ENCODE measurements at places on chromosomes 6 and 20.

DNA sequence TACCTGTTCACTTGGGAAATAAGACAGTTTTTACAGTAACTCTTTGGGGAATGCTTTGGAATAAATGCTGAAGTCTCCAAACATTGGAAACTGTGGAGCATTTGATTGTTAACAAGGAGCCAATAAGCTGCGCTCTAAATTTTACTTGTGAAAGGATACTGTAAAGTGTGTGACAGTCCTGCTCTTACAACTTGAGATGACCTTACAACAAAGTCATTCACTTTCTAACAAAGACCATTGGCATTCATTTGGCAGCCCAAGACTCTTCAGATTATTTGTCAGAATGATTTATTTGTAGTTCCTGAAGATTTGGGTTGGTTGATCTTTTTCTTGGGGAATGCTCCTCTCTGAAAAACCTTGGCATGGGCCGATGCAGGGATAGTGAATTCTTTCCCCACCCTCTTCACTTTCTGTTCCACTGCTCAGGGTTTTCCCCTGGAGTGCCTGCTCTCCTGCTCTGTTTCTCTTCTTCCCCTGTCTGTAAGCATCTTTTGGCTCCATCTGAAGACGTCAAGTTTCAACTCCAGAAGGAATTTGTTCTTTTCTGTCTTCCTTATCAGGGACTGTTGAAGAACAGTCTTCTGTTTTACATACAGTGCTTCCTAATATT lies 116.4 kb downstream of the AKAP7 start:
- DNase-seq = no peak
- H3K27me3 ChIP-seq = no peaks in the 10 kb centered on the region
- H3K4me1 ChIP-seq = peaks cover 14% of the 10 kb centered on the region
- H3K4me3 ChIP-seq = no peak overlapping the region
- H3K27ac ChIP-seq = no peak overlapping the region
- H3K36me3 ChIP-seq = no peaks in the 10 kb centered on the region

DNA sequence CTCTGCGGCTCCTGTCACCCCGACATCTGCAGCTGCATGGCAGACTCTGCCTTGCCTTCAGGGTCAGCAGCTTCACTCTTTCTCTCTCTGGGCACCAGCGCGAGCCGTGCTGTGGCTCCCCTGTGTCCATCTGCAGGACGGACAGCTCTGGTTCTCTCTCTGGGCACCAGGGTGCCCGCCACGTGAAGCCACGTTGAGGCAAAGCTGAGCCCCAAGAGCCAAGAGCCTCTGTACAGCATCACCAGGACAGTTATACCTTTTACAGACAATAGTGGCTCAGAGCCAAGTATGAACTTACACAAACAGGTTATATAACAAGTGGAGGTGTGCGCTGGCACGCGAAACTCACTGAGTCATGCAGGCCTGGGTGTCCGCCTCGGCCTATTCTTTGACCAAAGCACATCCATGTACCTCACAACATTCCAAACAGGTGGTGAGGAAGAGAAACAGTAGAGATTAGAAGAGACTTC lies 50.8 kb downstream of the FAM50B start:
- no peak overlapping the region for H3K27ac ChIP-seq

- no peak overlapping the region for H3K27ac ChIP-seq
- H3K27me3 ChIP-seq = no peaks in the 10 kb centered on the region
- no peak overlapping the region for H3K4me3 ChIP-seq
- no peak for DNase-seq
These were observed 241.9 kb downstream of the EPHA7 start for GRCh38 chr6:93177438-93177837.

- no peak overlapping the region for H3K27ac ChIP-seq
- H3K4me3 ChIP-seq = no peak overlapping the region
- no peaks in the 10 kb centered on the region for H3K36me3 ChIP-seq
- no peaks in the 10 kb centered on the region for H3K27me3 ChIP-seq
These were observed 90.1 kb upstream of the MAP7 start for GRCh38 chr6:136640132-136640915.

DNA sequence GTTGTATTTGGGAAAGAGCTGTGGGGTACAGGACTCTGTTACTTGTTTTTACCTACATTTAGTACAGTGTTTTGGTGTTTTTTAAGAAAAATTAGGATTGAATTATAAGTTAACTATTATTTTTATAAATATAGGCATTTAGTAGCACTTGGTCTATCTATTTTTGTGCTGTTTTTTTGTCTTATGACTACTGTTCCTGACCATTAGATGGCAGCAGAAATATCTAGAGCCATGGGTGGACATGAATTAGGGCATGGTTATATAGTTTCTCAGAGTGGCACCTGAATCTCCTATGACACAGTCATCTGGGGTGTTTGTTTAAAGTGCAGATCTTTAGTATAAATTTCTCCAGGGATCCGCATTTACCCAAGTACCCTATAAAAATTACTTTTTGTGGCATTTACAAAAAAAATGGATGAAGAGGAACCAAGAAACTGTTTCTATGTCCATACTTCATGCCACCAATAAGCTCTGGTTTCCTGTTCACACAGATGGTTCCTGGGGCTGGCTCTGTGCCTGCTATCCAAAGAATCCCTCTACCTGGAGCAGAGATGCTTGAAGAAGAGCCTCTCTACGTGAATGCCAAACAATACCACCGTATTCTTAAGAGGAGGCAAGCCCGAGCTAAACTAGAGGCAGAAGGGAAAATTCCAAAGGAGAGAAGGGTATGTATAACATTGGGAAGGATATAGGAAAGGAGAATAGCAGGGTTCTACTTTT lies 19.8 kb downstream of the NFYA start:
- peaks cover 45% of the 10 kb centered on the region for H3K36me3 ChIP-seq
- no peak for DNase-seq
- H3K4me3 ChIP-seq = no peak overlapping the region
- no peak overlapping the region for H3K27ac ChIP-seq

GRCh38 chr20:41286240-41286851 lies 31.2 kb downstream of the ZHX3 start:
- H3K4me3 ChIP-seq = no peak overlapping the region
- H3K27ac ChIP-seq = no peak overlapping the region
- no peaks in the 10 kb centered on the region for H3K36me3 ChIP-seq
- H3K27me3 ChIP-seq = no peaks in the 10 kb centered on the region
- H3K4me1 ChIP-seq = no peaks in the 10 kb centered on the region

- no peak overlapping the region for H3K4me3 ChIP-seq
- no peak overlapping the region for H3K27ac ChIP-seq
- H3K4me1 ChIP-seq = no peaks in the 10 kb centered on the region
- H3K36me3 ChIP-seq = no peaks in the 10 kb centered on the region
These were observed 72.7 kb downstream of the MAP7 start for GRCh38 chr6:136477548-136477947.

DNA sequence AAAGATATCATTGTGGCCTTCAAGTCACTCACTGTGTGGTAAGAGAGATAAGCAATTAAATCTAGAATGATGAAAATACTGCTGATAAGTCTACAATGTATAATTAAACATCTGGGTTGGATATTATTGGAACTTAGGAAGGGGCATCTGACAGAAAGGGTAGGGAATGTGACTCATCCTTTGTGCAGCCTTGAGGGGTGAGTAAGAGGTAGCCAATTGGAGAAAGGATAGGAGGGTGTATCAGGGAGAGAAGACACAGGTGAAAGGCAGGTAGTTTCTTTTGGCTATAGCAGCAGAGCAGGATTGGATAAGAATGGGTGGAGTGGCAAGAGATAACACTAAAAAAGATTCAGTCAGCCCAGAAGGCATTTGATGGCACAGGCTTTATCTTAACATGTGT lies 182.0 kb downstream of the COL21A1 start:
- no peaks in the 10 kb centered on the region for H3K4me1 ChIP-seq
- DNase-seq = no peak
- H3K4me3 ChIP-seq = no peak overlapping the region
- H3K36me3 ChIP-seq = no peaks in the 10 kb centered on the region
- H3K27me3 ChIP-seq = no peaks in the 10 kb centered on the region

DNA sequence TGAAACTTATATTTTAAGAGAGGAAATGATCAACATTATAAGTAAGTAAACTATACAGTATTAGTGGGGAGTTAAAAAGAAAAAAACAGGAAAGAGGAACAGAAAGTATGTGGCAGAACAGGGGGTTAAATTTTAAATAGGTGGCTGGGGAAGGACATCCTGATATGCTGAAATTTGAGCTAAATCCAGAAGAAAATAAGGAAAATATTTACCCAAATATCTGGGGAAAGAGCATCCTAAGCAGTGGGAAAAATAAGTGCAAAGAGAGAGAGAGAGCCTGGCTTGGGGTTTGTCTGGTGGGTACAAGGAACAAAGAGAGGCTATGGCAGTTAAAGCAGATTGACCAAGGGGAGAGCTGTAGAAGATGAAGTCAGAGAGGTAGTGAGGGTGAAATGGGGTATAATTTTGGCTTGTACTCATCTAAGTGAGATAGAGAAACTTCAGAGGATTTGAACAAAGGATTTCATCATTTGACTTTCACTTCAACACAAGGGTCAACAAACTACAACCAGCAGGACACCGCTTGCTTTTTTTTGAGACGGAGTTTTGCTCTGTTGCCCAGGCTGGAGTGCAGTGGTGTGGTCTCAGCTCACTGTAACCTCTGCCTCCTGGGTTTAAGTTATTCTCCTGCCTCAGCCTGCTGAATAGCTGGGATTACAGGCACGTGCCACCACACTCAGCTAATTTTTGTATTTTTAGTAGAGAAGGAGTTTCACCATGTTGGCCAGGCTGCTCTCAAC lies 328.4 kb upstream of the CNR1 start:
- H3K27me3 ChIP-seq = no peaks in the 10 kb centered on the region
- H3K27ac ChIP-seq = no peak overlapping the region
- H3K4me3 ChIP-seq = no peak overlapping the region
- peaks cover 33% of the 10 kb centered on the region for H3K4me1 ChIP-seq
- no peak for DNase-seq

- no peaks in the 10 kb centered on the region for H3K36me3 ChIP-seq
- H3K27me3 ChIP-seq = peaks cover 9% of the 10 kb centered on the region
These were observed 292.6 kb upstream of the MARCKS start for GRCh38 chr6:113564371-113565171.

DNA sequence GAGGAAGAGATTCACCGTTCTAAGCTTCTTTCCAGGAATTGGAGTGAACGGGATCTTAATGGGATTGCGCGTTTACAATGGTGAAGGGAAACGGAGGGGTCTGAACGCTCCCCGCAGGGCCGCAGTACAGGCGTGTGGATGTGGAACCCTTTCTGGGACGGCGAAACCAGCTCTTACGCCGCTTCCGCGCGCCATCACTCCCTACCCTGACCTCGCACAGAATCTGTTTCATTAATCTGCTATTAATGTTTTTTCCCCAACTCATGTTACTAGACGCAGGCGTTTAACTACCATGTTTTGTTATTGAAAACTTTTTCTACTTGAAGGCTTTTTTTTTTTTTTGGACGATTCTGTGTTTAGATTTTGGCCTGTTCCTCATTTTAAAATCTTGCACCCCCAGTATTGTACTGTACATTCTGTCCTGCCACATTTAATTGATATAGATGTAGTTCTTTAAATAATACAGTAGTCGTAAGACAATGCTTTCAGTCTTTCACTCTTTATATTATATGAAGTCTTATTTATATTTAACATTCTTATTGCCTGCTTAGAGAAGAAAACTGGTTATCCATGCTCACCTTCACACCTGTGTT lies 696 bp upstream of the SUPT3H start:
- H3K27ac ChIP-seq = peak overlapping the region; percentile 73
- peak overlapping the region; percentile 67 for H3K4me3 ChIP-seq
- peak; percentile 77 for DNase-seq
- no peaks in the 10 kb centered on the region for H3K36me3 ChIP-seq

DNA sequence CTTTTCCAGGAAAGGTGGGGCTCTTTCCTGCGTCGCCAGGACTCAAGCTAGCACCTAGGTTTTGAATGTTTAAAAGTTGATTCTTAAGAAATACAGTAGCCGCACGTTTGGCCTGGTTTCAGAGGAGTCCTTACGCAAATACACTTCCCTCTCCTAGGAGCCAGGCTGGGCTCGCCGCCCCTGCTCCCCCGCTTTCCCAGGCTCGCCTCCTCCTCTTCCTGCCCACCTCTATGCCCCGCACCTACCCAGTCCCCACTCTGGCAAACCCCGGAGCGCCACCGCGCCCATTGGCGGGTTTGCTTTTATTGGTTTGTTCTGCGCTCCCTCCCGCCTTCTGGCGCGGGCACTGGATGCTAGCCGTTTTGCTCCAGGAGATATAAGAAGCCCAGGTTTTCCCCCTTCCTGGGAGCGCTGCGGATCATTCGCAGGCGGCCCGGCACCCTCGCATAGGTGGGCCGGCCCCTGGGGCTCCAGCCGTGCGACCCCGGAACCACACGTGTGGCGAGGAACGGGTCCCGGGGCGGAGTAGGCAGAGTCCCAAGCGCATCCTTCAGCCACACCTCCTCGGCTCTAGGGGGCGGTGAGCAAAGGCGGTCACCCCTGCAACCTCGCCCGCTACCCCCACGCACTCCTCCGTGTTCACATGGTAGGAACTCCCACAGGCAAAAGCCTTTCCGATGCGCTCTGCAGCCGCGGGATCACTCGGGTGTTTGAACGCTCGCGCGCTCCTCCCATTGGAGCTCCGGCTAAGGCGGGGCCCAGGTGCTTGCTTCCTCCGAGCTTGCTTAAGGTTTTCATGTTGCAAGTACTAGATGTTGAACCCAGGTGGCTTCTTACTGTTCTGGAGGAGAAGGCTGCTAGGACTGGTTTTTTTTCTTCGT lies 119.0 kb downstream of the RTN4IP1 start:
- H3K4me3 ChIP-seq = peak overlapping the region; percentile 62
- H3K4me1 ChIP-seq = peaks cover 10% of the 10 kb centered on the region
- H3K27ac ChIP-seq = no peak overlapping the region

- no peaks in the 10 kb centered on the region for H3K27me3 ChIP-seq
- peaks cover 12% of the 10 kb centered on the region for H3K4me1 ChIP-seq
- peak overlapping the region; percentile 60 for H3K27ac ChIP-seq
- H3K4me3 ChIP-seq = no peak overlapping the region
- DNase-seq = peak; percentile 67
These were observed 52.9 kb downstream of the C6orf52 start for GRCh38 chr6:10641528-10641927.

- no peak within 1 kb of the TSS for H3K27ac ChIP-seq
- H3K4me1 ChIP-seq = no peaks in the 10 kb centered on the region
- H3K27me3 ChIP-seq = peaks cover 97% of the 10 kb centered on the region
- peak within 1 kb of the TSS; percentile 56 for H3K4me3 ChIP-seq
These were observed at the start of gene NT5E for GRCh38 chr6:85449818-85450759. Gene NT5E, plus strand, starts transcription at chr6:85450083. Its CDS starts 57 bp downstream, at chr6:85450140.

DNA sequence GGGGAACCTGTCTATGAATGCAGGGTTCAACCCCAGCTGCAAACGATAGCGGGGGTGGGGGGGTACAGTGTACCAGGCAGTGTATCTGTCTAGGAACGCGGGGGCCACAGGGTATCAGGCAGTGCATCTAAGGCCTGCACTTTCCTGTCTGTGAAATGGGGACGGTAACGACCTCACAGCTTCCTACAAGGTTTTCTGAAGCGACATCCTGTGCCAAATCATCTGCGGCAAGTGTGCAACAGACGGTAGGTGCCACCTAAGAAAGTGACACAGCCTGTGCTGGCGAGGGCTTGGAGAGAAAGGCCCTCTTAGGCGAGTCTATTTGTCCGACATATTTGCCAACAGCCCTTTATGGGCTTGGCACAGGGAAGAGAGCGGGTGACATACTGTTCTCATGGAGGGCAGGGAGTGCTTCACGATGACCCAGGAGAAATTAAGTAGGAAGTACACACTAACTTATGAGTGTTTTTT lies 3.8 kb downstream of the DIDO1 start:
- H3K27ac ChIP-seq = no peak overlapping the region
- no peaks in the 10 kb centered on the region for H3K27me3 ChIP-seq
- DNase-seq = no peak
- peaks cover 59% of the 10 kb centered on the region for H3K4me1 ChIP-seq

Measured in neural progenitor cell (in vitro differentiated cells).